ENCODE measurements at places on chromosomes 7 and 10.

DNA sequence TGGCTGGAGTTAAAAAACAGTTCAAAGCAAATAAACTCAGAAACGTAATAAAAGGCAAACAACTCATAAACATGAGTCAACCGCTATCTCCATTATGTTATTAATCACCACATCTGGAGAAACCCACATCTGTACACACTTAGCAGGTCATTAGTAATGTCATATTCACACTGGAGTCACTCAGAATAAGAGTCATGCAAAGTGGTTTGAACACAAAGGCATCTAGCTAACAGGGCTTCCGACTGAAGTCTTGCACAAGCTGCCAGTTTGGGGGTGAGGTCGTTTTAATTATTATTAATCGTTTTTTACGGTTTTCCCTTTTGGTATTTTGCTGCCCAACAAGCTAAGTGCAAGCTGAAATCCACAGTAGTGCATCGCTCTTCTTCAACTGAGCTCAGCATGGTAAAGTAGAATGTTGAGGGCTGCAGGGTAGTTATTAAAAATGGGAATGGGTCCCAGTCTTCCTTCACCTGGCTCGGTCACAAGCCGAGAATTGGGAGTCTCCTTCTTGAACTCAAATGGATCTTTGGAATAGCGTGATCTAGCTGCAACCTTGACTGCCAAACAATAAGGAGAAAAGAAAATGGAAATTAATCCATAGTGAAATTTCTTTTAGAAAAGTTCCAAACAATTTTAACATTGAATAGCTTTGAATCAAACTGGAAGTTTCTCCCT is 663.5 kb downstream of the KCNMA1 start:
- DNase-seq = no peak

DNA sequence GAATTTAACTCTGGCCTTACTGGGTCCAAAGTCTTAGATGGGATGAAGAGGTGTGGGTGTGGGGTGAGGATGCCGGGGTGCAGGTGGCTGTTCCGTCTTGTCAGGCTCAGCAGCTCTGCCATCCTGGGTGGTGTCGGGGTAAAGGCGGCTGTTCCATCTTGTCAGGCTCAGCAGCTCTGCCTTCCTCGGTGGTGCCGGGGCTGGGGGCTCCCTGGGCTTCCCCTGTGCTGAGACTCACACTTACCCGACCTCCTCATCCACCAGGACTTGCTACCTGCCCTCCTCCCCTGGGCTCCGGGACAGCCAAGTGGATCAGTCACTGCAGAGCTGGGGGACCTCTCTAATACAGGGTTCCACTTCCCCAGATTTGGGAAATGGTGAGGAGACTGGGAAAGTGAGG is 244.3 kb upstream of the SHH start:
- no peak for DNase-seq

DNA sequence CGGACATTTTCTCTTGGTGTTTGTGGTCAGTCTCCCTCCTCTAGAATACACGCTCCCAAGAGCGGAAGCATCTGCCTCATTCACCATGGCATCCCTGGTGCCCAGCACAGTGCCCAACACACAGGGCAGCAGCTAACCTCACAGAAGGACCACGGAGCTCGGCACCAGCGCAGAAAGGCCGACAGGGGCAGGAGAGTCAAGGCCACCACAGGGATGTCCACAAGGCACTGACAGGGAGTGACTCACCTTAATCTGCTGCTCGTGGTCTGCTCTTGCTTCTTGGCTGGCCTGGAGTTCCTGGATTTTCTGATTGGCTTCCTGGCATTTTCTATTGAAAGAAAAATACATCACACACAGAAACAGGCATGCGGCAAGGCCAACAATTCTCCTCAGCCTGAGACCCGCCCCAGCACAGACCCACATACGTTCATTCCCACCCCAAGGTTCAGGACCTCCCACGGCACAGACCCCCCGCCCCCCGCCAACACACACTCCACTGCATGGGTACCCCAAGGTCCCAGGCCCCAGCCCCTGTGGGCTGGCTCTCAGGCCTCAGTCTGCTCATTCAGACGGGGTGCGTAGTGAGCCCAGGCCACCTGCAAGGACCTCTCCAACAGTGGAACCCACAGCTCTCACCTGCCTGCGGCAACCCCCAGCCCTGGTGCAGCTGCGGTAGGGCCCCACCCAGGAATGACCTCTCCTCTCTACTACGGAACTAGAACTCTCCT is 14.9 kb downstream of the MAD1L1 start:
- DNase-seq = no peak

DNA sequence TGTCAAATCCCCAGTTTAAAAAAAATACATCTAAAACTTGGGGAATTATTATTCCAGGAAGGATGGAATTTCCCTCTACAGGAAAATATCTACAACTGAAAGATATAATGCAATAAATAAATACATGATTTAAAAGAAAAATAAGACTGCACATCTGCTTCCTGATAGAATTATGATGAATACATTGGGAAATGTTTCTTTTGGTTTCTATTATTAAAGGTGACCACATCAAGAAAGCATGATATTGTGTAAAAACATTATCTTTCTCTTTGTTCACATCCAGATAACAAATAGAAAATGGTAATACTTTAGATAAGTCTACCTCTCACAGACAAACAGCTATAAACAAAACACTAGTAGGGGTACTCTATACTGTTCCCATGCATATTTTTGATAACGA is 19.2 kb downstream of the SEMA3D start:
- DNase-seq = no peak

DNA sequence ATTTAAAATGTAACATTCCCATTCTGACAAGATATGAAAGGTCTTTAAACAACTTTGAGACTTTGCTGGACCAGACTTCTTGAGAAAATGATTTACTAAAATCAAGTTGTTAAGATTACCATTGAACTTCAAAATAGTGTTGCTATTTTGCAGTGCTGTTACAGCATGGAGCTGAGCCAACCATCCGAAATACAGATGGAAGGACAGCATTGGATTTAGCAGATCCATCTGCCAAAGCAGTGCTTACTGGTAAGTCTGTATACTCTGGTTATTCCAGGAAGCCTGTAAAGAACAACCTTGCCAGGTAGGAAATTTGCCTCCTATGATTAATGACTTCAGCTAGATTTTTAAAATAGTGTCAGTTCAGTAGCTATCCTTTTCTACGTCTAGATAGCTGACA is 18.8 kb downstream of the TNKS2 start:
- no peak for DNase-seq

DNA sequence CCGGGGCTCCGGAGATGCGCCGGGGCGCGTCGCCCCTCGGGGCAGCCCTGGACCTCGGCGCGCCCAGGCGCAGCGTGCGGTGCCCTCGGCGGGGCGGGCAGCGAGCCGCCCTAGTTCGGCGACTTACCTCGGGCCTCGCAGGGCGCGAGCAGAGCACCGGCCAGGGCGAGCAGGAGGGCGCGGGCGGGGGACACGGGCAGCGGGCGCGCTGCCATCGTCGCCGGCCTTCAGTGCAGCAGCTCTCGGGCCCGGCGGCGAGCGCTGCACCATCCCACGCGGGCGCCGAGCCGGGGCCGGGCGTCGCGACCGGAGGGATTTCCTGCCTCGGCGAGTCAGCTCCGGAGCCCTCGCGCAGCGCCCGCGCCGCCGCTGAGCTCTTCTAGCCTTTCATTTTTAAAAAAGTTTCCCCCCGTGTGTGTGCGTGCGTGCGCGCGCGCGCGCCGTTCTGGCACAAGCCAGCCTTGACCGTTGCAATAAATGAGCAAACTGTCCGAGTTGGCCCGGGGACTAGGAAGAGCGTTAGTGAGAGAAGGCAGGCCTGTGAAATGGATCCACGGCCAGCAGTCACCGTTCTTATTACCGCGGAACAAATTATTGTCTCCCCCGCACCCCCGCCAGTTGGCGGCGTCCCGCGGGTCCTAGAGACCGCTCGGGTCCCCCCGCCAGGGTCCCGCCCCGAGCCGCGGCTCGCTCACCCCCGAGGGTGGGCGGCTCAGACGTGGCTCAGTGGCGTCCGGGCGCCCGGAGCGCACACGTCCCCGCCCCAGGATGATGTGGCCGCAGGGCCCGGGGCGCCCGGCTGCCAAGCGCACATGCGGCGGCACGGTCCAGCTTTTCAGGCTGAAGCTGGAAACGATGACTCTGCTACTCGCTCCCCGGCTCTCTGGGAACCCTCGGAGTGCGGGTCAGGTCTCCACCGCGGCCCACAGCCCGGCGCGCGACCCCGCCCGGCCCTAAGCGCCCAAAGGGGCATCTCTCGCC is at the start of gene ADAM12:
ADAM12 (minus strand) TSS at position 547 of the 981 bp plus-strand sequence; CDS start at position 215, 332 bp downstream.
- no peak for DNase-seq

DNA sequence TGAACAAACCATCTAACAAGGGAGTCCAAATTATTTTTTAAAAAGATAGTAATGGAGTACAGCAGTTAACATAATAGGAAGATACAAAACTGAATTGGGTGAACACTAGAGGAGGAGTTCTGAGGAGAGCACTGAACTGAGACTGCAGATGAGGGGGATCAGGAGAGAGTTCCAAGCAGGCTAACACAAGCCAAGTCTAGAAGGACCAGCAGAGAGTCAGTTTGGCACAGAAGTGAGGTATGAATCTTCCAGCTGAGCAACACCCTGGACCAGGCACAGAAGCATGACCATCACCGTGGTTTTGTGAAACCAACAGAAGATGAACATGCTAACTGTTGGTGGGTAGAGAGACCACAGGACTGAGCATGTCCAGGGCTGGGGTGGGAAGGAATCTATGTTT is 30.8 kb upstream of the PLCE1 start:
- no peak for DNase-seq

- no peak for DNase-seq
Observed at GRCh38 chr10:131907679-131908078, 6.9 kb downstream of the PPP2R2D start.

DNA sequence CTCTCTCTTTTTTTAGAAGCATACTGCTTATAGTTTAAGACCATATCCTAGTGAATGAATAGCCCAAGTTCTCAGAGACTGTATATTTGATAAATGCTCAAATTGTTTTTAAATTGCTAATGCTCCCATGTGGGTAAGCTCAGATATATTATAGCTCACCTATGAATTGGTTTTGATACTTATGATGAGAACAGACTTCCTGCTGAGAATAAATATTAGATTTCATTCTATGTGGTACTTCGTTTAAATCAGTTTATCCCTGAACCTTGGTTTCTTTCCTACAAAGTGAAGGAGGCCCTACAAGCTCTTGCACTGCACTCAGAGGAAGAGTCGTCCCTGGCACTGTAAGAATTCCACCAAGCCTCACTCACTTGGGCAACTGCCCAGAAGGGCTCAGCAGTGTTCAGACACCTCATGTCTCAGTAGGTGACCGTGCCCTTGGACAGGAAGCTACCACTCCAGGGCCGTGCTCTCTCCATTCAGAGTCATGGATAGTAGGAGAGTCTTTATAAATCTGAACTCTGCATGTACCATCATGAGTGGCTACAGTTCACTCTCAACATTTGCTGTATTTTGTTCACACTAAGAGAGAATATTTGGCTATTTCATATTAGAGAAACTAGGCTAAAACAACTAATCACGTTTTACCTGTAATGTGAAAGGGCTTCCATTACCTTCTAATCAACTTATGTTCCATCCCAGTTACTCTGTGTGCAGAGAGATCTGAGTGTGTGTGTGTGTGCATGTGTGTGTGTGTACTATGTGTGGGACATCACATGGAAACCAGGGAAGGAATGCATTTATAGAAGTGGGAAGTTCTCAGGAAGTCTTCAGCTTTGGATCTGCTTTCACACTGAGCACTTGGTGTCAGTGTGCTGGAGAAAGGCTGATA is 93.8 kb downstream of the PTPRE start:
- no peak for DNase-seq

GRCh38 chr10:54402576-54402975 is 398.5 kb downstream of the PCDH15 start:
- DNase-seq = no peak

GRCh38 chr10:12252882-12253546 is 57.0 kb downstream of the CDC123 start:
- peak; percentile 9 for DNase-seq

- no peak for DNase-seq
Observed at GRCh38 chr7:100764841-100765240, 31.4 kb downstream of the ZAN start.

GRCh38 chr10:24378126-24378920 is 169.4 kb downstream of the KIAA1217 start:
- no peak for DNase-seq

DNA sequence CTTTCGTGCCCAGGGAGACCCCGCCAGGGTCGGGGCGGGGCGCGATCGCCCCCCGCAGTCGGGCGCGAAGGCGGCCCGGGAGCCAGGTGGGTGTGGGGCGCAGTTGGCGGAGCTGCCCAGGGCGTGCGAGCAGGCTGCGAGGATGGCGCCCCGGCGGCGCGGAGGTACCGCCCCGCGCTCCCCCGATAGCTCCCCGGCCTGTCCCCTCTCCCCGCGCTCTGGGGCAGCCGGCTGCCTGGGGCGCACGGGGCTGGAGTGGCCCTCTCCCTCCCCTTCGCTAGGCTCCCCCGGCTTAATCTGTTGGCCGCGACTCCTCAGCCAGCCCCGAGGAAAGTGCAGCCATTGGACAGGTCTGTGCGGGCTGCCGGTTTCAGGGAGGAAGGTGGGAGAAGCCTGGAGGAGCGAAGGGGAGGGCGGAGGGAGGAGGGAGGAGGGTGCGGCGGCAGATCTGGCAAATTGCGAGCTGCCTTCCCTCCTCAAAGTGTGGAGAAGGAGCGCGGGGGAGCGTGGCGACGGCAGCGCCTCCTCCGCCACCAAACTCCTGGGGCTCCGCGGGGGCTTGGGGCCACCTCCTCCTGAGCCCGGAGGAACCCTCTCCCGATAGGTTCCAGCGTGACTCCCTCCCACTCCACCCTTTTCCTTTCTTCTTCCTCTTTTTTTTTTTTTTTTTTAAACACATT is 361 bp upstream of the PLXDC2 start:
- DNase-seq = no peak

GRCh38 chr10:4837551-4837950 is 11.5 kb downstream of the AKR1E2 start:
- DNase-seq = no peak

- no peak for DNase-seq
Observed at GRCh38 chr10:102009801-102010425, 46.1 kb downstream of the ARMH3 start.

DNA sequence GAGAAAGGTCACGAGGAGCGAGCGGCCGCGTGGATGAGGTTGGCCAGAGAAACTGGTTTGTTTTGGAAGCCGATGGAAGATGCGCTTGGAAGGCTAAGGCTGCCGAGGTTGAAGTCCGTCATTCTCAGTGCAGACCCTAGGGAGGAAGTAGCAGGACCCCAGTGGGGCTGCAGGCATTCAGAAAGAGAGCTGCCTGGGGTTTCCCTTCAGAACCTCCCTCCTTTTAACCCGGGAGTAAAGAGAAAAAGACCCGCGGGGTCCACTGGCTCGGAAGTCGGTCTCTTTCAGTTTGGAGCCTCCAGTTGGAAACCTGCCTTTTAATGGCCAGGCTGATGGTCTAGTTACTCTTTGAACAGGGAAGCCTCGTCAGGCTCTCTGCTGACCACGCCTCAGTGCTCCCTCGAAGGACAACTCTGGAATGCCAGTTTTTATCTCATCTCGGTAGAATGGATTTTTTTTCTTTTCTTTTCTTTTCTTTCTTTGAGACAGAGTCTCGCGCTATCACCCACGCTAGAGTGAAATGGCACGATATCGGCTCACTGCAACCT is 188.6 kb downstream of the CUX1 start:
- no peak for DNase-seq

DNA sequence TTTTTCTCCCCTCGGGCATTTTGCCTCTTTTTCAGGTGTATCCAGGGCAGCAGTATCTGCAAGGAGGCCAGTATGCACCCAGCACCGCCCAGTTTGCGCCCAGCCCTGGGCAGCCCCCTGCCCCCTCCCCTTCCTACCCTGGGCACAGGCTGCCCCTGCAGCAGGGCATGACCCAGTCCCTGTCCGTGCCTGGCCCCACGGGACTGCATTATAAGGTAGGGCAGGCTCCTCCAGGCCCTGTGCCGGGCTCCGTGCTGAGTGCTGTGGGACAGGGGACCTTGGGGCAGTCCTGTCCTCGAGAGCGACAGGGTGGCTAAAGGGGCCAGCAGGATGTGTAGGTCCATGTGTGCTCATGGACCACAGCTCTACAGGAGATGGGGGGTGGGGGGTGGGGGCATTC is 10.6 kb downstream of the ZMIZ2 start:
- no peak for DNase-seq

All from bone marrow (tissue), 2 donors.